ENCODE measurements at places on chromosomes 6 and 20.

DNA sequence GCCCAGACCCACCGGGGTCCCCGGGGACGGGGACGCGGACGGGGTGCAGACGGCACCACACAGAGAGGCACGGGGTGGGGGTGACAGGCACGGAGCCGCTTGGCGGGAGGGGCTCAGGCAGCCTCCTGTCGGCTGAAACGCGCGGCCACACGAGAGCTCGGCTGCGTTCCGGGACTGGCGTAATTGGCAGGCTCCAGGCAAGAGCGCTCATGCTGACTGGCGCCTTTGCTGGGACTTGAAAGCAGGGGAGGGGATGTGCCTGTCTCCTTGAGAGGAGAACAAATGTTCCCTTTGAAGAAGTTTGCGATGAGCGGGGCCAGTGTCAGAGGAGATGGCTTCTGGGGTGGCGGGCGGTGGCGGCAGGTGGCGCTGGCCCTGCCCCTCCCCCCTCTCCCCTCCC, 25.8 kb downstream of the BHLHE23 start:
- no peak for DNase-seq

DNA sequence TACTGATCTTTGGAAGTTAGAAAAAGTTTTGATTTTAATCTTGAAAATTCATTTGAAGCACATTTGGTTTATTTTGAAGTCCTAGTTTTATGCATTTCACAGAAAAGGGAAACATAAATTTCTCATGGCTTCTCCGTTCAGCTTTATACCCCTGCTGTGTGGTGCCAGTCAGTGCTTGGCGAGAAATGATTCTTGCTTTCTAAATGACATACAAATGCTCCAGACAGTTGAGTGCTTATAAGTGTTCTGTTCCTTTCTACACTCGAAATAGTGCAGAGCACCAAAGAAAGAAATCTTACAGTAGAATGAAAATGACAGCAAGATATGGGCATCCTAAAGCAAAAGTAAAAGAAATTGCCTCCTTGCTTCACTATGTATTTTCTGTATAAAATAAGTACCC, 9.0 kb upstream of the ZNF292 start:
- no peak for DNase-seq

DNA sequence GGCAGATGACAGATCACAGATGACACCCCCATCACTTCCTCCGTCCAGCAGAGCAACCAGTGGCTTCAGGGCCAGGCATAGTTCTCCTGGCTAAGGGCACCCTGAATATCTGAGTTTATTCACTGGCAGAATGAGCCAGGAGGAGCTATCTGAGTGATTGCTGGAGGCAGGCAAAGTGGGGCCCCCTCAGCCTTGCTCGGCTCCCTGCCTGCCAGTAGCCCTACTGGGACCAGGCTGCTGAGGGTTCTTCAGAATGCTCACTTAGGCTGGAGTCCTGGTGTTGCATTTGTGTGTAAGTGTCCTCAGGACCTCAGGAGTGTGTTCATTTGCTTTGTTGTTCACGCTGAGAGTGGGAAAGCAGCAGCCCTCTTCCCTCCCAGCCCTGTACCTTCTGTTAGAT, 31.2 kb downstream of the CHMP4B start:
- DNase-seq: no peak

GRCh38 chr20:37355252-37356180, 9.6 kb downstream of the SRC start:
- no peak for DNase-seq

- DNase-seq: no peak
These were observed 50.3 kb upstream of the SLC22A16 start for GRCh38 chr6:110526726-110527125.

- DNase-seq: no peak
These were observed 427.5 kb downstream of the PHF3 start for GRCh38 chr6:64062960-64063683.

DNA sequence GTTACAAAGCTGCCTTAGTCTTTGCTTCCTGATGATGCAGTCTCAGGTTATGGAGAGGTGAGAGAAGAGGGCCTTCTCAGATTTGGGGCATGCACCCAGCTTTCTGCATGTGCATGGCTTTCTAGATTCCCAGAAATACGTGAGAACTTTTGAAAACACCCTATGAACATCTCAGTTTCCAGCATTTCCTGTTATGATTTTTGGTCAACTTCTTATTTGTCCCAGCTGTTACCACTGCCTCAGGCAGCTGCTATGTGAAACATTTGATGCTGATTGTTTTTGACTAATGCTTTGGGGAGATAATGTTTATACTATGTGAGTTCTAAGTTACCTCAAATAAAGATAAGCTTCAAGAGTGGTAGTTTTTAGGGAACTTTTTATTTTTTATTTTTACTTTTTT, 9.5 kb upstream of the SNAP25 start:
- no peak for DNase-seq

DNA sequence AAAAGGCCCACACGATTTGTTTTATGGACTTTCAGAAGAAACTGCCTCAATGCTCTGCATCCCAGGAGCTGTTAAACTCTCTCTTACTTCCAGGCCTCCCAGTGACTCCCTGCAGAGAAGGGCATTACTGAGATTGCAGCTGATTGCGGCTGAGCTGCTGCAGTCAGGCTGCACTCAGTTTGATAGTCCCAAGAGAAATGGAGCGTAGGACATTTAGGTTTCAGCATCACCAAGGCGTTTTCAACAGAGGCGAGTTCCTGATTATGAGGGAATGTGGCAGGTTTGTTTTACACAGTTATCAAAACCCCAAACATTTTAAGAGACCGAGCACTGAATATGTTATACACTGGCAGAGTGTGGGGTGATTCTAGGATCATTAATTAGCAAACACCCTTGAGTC, 145.6 kb downstream of the TBX18 start:
- no peak for DNase-seq

DNA sequence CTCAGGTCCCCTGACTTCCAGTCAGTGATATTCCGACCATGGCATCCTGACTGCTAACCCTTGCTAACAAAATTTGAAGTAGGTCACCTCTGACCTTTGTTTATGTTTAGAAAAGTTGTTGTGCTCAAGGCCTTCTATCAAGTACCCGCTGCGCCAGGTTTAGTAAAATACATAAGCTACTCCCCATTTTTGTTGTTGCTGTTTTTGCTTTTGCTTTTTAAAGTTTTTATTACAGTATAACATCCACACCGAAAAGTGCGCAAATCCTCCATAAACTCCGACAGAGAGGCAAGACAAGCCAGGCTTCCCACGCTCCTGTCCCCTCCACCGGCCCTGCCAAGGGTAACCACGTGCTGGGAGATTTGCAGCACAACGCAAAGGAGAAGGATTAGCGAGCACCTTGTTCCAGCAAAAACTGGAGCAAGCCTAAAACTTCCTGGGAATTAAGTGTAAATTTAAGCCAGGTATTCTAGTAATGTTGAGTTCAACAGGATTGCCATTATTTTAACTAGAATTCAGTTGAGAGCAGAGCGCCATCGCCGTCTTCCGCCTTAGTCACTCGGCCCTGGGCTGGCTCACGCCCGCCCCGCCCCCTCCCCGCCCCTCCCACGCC, 17.8 kb upstream of the HMGN4 start:
- DNase-seq: peak; percentile 59

DNA sequence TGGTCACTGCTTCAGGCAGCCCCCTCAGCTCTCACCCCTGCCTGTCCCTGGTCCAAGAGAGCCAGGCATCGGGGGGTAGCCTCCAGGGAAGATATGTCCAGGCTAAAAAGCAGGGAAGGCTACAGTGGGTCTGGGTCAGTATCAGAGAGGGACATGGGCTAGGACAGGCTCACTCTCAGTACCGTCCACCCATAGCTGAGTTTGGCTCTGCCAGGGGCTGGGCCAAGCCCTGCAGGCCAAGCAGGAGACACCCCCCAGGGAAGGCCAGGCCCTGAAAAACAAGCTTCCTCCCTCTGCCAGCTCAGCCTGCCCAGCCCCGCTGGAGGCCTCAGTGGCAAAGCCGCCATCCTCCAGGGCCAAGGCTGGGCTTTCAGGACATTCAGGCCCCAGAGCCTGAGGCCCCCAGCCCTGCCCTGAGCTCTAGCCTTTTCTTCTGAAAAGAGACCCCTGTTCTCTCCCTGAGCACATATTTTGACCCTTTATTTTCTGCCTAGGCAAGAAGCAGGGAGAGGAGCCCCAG, 28.6 kb upstream of the TGM2 start:
- DNase-seq: no peak

GRCh38 chr20:21498195-21498594, 15.7 kb downstream of the NKX2-2 start:
- no peak for DNase-seq

GRCh38 chr6:64895945-64896344, 811.1 kb downstream of the EYS start:
- DNase-seq: no peak

DNA sequence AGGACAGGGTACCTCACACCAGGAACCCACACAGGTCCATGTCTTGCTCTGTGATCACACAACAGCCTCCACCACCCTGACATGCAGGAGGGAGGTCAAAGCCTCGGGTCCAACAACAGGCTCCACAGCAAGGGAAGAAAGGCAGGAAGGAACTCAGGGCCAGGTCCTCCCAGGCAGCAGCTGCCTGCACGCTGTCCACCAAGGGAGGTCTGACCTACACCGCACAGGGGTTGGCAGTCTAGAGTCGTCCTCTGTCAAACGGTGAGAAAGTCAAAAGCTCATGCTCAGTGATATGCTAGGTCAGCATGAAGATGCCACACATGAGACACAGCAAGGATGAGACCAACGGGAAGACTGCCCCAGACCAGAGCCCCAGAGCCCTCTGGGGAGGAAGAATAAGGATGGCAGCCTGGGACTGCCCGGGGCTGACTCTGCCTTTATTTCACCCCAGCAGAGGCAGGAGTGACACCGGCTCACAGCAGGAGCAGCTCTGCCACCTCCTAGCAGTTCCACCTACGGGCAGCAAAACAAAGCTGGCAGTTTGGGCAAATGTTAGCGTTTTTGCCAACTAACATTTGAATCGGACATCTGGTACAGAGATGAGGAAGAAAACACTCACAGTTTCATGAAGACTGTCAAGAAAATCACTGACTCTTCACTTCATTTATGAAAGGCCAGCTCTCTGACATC, 8.5 kb downstream of the GMEB2 start:
- no peak for DNase-seq

DNA sequence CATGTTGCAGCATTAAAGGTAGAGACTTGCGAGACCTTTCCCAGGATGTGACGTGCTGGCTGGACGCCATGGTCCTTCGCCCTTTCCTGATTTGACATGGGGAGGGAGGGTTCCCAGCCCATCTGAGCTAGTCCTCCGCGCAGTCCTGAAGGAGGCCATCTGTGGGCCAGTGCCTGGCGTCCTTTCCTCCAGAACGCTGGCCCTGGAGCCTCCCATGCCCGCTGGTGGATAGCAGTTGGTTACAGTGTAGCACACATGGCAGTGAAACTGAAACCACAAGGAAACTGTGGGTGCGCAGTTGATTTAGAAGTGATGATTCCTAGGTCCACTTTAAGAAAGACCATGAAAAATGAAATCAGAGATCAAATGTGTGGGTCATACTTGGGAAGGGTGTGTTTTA, 193.7 kb downstream of the CDH4 start:
- no peak for DNase-seq

- DNase-seq: no peak
These were observed 62.0 kb downstream of the DLGAP4 start for GRCh38 chr20:36367907-36368799.

DNA sequence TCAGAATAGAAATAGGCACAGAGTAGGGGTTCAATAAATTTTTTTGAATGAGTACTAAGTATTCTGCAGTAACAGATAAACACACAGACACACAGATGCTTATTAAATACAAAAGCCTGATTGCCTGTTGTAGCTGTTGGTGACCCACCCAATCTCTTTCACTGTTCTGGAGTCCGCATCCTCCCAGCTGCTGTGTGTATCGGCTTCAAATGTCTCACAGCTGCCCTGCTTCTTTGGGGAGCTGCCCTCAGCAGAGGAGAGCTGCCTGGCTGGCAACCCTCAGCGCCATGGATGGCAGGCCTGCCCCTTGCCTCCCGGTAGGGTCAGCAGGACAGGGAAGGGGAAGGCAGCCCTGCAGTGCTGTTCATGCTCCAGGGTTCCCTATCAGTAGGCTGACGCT, 85.9 kb upstream of the PRND start:
- no peak for DNase-seq

DNA sequence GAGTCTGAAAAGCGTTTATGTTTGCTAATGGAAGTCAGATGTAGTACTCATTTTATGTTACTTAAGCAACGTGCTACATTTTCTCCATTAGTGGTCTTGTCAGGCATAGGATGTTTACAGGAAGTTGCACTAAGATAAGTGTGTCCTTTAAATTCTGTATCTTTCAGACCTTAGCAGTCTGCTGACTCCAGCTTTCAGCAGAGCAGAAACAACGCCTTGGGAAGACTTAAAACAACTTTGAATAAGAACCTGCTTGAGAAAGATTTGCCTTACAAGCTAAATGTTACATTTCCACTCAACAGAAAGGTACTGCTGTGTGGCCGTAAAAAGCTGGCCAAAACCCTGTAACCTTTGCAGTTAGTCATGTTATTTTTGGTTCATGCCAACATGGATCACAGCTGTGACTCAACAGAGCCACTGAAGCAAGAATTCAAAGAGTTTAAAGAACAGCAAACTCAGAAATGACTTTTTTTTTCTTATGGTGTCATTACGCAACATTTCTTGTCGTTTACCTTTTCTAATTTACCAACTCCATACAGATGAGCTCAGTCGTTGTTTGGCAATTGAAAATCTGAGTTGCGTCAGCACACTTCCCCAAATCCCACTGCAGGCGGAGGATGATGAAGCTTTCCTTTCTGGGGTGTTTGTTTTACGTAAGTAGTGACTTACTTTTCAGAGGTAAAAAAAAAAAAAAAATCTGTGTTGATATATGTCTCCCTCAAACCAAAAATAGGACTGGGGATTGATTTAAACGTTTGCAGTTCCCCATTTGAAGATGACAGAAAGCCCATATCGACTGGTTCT, 27.9 kb upstream of the BMP6 start:
- DNase-seq: no peak

- no peak for DNase-seq
These were observed 26.4 kb upstream of the SLC9A8 start for GRCh38 chr20:49786196-49786595.

DNA sequence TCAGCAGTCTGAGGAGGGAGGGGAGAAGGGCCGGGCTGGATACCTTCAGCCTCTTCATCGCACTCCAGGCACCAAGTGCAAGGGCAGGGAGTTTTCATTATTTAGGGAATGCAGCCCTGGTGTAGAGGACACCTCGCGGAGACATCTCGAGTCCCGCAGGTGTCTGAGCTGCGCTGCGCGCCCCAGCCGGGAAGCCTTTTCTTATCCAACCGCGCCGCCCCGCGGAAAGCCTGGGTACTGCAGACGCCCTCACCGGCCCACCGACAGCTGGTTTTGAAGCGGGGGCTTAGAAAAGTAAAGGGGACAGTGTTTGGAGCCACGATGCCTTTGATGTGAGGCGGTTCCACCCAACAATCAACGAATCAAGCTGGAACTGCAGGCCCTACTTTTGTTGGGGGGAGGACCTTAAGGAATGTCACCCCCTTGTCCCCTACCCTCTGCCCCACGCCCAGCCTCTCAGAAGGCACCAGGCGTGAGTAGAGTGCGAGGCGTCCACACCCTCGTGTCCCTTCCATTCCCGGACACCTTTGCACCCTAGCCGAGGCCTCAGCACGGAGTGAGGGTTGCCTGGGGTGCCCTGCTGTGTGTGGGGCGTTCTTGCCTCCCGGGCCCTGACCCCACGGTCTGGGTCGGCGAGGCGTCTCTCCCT, 8.6 kb downstream of the NKX2-2 start:
- DNase-seq: peak; percentile 52

Data from putamen (tissue), 1 donor.